Motor neuron (in vitro differentiated cells): ENCODE measurements at places on chromosomes 7 and 10. TPM values are rescaled to one million over a fixed set of nuclear protein-coding genes. Genes with fewer than 3 reads are reported as not detected.
A peak's percentile ranks its signal among the peaks of the same experiment; 100 is the strongest.

The SPDYE18 gene
- 0.66 and 0.83 TPM in 2 replicates for total RNA-seq

The UPK3BL2 gene
- 0.23 and 0.36 TPM in 2 replicates for total RNA-seq

The SMKR1 gene
- total RNA-seq: 2.8 and 4.4 TPM in 2 replicates

The MBL2 gene
- not detected in 2 replicates for total RNA-seq

The NEUROG3 gene
- 0.92 and 1.7 TPM in 2 replicates for total RNA-seq

The CHAT gene
- 6.0 and 6.5 TPM in 2 replicates for total RNA-seq

The MAPK8 gene
- total RNA-seq: 120 and 122 TPM in 2 replicates

The CRTAC1 gene
- 8.0 and 8.5 TPM in 2 replicates for total RNA-seq

- peak; percentile 76 for ATAC-seq
Observed at GRCh38 chr7:116809636-116810266, 52.6 kb upstream of the CAPZA2 start.

DNA sequence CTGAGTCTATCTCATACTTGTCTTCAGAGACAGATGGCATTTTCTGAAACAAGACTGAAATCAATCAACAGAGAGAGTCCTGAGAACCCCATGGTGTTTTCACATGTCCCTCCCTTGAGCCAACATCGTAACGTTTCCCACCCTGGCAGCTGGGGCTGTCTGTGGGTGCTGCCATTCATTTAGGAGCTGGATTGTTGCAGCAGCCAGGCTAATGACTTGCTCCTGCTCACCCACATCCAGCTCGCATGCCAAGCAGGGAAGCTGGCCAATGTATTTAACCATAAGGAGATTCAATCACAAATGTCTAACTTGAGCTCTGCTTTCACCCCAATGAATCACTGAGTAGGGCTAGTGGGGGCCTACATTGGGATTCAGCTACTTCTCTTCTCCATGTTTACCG is 146.1 kb downstream of the ADRA2A start:
- ATAC-seq: no peak

GRCh38 chr7:40283391-40283790 is 148.6 kb downstream of the SUGCT start:
- no peak for ATAC-seq

DNA sequence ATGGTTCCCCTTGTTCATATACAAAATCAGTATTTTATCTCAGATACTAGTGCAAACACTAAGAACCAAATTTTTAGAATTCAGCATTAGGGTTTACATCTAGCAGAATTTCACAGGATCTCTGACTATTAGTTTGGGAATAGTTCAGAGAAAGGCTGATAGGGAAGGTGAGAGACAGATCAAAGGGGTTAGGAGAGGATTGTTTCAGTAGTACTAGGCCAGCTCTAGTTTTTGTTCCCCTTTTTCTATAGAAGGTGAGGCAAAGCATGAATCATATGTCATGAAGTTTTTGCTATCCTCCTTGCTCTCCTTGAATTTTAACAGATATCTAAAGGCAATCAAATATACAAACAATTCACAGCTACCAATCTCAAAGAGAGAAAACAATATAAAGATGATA is 26.1 kb upstream of the CTNNA3 start:
- no peak for ATAC-seq

DNA sequence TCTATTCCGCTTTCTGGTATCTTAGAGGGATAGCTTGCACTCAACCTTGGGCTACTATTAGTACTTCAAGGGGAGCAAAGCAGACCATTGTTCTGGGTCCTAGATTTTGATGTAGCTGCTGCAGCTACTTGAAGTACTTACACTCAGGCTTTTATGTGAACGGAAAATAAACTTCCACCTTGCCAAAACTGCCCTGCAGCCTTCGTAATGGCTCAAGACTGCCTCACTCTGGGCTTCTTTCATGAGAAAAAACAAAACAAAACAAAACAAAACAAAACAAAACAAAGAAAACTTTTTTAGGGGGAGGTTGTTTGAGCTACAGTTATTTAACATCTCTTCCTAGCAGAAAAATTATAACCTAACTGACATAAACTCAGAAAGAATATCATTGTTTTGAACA is 19.4 kb upstream of the EPHB6 start:
- no peak for ATAC-seq

DNA sequence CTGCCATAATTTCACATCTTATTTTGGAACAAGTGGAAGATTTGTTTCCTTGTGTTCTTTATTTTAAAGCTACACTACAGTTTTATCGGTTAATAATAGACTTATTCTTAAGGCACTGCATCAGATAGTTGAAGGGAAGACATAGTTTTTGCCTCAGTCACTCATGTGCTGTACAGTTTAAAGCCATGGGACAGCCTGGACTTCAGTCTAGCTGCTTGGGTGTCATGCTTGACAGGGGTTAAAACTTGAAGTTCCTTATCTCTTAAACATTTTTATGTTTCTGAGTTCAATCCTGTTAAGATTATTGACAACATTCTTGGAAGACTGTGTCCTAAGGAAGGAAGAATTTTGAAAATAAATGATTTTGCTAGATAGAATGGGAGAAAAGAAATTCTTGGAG is 49.7 kb downstream of the PPP1R9A start:
- no peak for ATAC-seq

DNA sequence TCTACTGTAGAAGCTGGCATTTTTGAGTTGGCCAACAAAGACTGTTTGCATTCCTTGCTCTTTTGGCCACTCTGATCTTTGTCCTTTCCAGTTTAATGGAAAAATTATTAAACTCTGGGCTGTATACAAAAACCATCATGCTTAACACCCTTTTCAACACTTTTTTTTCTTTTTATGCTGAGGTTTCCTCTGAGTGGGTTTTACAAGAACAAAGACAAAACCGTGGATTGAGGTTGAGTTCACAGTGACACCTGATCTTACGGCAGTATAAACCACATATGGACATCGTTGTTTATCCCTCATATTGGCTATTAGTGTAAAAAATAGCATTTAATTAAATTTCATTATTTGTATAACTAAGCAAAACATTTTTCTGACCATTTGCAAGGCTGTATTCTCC is 21.8 kb downstream of the MGAM start:
- no peak for ATAC-seq

DNA sequence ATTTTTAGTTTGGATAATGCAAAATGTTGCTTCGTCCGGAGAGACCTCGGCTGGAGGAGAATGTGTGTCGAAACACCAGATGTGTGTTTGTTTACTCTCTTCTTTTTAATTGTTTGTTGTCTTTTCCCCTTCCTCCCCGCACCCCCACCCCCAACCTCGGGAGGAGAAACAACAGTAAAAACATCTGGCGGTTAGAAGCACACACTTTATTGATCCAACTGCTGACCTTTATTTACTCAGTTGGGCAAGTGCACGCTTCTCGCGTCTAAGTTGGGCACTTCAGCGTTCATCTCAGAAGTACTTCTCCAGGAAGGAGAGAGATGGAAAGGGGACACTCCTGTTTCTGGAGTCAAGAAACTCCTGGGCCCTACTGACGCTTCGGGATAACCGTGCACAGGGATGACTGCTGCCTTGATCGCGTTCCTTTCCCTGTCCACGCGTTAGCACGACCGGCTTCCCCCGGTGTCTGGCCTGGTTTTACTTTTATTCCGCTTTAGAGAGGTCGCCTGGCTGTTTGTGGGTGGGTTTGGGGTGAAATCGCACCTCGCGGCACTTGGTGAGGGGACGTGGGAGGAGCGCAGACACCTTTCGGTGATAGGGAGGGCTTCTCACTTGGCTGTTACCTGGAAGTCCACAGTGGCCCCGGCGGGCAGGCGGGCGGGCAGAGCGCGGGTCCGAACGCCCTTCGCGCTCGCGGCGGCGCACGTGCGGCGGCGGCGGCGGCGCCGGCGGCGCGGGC is 168.3 kb upstream of the PPP1R3A start:
- ATAC-seq: no peak

GRCh38 chr10:44465401-44466115 is 80.7 kb upstream of the CXCL12 start:
- peak; percentile 50 for ATAC-seq

- ATAC-seq: peak; percentile 75
Observed at GRCh38 chr10:73601486-73601921, 10.4 kb upstream of the USP54 start.

DNA sequence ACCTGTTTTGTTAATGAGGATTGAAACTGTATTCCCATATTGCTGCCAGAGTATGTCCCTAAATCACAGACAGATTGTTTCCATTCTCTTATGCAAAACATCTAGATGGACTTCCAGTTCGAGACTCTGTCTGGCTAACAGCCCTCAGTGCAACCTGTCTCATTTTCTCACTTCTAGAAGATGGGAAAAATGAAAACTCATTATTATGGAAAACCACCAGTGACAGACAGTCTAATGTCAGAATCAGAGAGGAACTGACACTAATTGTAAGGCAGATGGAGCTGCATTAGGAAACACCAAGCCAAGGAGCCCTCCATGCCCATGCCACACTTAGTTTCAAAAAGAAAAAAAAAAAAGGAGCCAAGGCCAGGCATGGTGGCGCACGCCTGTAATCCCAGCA is 61.6 kb downstream of the NPSR1 start:
- ATAC-seq: no peak

DNA sequence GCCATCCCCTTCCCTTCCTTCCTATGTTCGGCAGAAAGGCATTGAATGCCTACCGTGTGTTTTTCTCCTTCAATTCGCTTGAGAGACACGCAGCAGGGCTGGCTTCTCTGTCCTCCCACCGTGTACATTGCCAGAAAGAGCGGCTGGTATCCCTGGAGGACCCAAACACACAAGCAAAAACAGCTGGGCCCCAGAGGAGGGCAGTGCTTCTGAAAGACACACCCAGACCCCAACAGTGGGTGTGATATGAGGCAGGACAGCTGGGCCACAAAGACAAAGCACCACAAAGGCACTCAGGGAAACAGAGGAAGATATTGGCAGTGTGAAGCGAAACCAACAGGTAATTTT is 133.1 kb upstream of the SH2B2 start:
- ATAC-seq: peak; percentile 11

DNA sequence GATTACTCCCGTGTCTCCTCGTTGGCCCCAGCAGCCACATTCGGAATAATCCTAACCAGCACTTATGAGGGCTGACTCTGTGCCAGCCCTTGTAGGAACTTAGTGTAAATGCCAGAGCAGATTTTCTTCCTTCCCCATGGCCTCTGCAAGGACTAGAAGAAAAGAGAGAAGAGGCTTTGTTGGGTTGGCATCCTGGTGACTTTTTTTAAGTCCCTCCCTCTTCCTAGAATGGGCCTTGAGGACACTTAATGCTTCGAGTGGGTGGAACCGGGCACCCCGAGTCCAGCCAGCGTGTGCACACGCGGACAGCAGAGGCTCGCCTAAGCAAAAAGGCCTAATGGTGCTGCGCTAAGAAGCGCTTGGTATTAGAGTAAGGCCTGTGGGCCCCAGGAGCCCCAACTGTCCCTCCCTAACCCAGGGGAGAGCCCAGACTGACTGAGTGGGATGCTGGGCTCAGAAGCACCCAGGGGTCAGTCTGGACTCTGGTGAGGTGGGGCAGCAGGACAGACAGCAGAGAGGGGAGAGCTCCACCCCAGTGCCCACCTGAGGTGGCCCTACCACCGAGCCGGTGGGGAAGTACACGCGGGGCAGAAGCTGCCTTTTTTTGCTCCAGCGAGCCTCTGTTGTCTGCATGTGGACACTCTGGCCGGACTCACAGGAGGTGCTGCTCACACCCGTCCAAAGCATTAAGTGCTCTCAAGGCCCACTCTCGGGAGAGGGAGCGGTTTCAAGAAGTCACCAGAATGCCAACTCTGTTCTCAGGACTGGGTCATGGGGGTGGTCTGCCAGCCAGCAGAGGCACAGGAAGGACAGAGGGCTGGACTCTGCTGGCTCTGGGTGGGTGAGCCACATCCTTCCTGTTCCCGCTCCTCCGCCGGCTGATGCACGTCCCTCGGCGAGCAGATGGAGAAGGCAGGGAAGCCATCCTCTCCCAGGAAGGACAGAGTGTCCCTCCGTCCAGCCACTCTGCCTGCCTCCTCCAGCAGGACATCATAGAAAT is 12.5 kb downstream of the ITPRIP start:
- no peak for ATAC-seq

DNA sequence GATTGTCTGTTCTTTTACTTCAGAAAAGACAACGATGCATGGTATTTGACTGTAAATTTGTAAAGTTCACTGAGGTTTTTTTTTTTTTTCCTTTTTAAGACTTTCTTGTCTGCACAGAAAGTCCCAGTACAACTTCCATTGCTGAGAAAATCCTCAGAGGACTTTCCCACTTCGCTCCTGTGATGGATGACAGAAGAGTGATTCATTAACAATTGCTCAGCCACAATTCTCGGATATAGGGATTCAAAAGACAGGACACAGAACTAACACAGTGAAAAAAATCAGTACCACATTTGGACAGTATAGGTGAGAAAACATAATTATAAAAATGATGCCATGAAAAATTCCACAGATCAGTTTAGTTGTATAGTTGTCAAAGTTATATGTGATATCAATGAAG is 48.0 kb downstream of the SEC23IP start:
- no peak for ATAC-seq

- no peak for ATAC-seq
Observed at GRCh38 chr7:154912871-154913637, 89.9 kb downstream of the PAXIP1 start.

DNA sequence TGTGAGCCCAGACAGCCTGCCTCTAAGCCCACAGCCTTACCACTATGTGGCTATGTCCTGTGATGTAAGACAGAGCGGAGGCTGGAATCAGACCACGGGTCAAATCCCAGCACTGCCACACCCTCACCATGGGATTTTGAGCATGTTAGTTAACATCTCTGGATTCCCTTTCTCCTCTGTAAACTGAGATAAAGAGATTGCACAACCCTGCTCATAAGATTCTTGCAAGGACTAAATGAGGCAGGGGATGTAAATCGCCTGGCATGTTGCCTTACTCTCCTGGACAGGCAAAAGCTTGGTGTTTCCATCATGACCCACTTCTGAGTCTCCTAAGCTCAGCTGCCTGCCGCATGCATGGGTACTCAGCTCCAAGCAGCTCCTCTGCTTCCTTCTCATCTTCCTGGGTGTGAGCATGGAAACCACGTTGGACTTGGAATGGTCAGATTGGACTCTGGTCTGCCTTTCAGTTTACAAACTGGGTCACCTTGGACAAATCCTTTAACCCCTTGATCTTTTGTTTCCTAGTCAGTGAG is 41.3 kb upstream of the MTURN start:
- no peak for ATAC-seq

GRCh38 chr7:464454-465401 is 54.9 kb downstream of the PDGFA start:
- ATAC-seq: no peak

GRCh38 chr10:34049887-34050286 is 715.4 kb upstream of the NRP1 start:
- ATAC-seq: peak; percentile 62

DNA sequence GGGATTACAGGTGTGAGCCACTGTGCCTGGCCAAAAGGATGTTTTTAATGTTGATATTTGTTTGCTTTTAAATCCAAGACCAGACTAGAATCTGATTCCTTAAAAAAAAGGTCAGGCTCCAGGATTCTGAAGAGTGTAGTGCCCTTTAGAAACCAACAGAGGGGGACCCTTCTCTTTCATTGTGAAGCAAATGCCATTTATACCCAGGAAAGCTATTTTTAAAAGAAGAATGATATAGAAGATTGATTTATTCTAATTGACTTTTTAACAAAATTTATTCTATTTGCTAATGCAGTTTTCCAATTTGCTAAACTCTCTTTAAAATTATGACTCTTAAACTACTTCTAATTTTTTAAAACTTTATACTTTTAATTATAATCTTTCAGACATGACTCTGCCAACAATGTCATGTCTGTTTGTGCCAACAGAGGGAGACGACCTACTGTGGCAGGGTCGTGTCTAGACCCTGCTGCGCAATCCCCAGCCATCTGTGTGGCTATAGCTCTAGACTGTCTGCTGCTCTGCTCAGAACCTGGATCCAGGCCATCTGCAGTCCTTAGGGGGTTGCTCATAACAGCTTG is 201.0 kb upstream of the IMMP2L start:
- ATAC-seq: peak; percentile 90
